ENCODE measurements at places on chromosomes 4 and X.

DNA sequence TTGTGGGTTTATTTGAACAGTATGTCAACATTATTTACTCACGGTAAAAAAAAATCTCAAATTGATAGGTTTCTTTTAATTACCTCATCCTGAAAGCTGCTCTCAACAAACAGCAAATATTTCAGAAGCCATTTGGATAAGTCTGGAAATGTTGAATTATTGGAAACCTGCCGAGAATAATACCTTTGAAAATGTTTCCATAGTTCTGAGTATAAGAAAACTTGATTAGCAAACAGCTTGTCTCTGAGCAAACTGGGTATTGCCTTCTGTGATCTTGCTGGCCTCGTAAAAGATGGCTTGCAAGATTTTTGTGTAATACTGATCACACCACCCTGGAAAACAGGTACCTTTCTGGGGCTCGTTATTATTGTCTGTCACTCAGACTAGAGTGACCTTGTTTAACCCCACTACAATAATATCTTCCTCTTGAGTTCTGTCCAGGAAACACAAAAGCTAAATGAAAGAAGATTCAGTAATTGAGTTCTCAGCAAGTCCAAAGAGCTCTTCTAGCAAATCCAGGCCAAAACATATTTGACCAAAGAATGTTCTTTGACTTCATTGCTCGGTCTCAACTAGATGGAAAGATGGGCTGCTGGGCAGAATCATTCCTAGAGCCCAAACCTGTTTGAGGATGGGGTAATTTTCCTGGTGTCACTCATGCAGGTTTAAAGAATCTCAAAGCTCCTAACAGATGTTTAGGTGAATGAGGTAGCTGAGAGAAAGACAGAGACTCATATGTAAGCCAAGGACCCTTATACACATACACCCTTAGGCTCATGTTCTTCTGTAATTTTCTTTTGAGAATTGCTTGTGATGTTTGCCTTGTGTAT lies 255.6 kb upstream of the JADE1 start:
- no peak for DNase-seq

- no peak for DNase-seq
Measured at GRCh38 chrX:53481093-53481492, 46.9 kb upstream of the HSD17B10 start.

DNA sequence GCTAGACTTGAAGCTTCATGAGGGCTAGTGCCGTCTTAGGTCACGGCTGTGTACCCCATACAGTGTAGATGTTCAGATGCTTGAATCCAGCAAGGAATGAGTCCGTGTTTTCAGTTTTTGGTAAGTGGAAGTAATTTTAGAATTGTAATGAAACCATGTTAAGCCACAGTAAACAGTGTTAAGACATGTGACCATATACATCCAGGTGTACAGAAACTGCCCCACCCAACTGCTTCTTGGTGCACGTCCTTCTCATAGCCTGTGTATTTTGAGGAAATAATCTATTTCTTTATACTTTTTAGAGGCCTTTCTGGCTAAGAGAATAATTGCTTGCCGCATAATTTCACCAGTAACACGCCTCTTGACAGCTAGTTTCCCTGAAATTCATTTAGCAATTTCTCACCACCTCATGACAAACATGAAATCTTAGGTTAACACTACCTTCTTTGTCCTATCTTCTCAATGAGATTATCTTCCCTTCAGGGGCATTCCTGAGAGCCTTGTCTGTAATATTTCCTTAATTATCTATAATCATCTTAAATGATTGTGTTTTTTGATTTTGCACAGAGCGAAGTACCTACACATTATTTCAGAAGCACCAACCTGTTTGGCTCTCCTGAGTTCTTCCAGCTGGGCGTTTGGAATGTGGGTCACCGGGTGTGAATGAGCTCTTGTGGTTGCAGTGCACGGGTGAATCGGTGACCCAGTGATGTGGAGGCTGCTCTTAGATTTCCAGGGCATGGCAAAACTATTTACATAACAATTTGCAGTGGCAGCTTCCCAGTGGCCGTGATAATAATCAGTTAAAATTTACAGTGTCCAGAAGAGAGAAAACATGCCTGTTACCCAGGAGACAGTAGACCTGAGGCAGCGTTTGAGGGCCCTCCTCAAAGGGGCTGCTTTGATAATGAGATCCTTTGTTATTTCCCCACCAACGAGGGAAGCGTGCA lies 50.2 kb upstream of the TADA2B start:
- DNase-seq: no peak

DNA sequence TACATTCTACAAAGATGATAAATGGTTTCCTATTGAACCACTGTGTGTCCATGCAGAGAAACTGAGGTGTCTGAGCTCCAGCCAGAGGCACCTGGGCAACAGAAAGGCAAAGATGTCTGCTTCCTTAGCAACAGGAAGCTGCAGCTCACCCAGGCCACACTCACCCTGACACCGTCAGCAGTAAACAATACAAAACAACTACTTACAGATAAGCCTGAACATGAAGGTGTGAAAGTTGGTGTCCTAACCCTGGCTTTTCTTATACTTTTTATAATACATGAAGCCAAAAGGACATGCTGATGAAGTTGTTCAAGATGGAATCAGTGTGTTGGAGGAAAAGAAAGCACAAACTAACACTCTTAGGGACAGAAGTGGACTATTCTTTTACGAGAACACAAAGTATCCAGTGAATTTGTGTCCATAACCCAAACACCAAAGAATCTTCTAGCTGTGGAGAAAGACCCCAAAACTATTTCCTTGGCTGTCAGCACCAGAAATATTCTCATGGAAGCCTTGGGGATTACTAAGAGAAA lies 117.3 kb downstream of the SYNPO2 start:
- DNase-seq: no peak

- no peak for DNase-seq
Measured at GRCh38 chr4:70603856-70604255, 11.8 kb downstream of the AMBN start.

GRCh38 chr4:103054030-103054429 lies 22.5 kb downstream of the SLC9B2 start:
- DNase-seq: no peak

DNA sequence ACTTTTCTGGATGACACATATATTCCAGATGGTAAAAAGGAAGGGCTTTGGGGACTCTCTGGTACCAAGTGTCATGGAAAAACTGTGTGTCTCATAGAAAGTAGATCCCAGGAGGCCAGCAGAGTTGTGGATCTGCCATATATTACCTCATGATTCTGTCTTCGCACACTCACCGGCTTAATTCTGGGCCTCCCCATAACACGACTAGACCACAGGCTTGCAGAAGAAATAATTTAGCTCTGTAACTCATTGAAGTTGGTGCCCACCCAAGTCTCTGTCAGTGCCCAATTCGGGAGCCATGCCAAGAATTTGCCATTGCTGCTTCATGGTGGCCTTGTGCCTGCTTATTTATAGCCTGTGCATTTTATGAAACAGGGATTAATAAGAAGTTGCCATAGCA lies 104.5 kb downstream of the AR start:
- no peak for DNase-seq

- DNase-seq: no peak
Measured at GRCh38 chr4:125338814-125339213, 24.1 kb downstream of the FAT4 start.

- no peak for DNase-seq
Measured at GRCh38 chrX:23598575-23598974, 68.7 kb upstream of the PRDX4 start.

DNA sequence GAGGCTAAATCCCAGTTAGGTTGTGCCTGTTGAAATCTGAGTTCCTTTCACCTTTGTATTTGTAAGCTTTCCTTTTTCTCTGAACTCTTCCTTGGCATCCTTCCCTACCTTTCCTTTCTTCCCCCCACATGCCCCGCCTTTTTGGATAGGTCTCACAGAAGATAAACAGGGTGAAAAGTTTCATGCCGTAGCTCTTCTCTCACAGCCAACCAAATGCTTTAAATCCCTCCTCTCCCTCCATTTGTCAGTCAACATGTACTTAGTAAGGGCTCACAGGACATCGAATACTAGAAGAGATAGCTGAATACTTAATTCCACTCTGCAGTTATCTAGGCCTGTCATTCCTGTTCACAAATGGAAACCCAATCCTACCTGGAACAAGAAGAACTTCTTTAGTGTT lies 107.1 kb upstream of the BMPR1B start:
- no peak for DNase-seq

DNA sequence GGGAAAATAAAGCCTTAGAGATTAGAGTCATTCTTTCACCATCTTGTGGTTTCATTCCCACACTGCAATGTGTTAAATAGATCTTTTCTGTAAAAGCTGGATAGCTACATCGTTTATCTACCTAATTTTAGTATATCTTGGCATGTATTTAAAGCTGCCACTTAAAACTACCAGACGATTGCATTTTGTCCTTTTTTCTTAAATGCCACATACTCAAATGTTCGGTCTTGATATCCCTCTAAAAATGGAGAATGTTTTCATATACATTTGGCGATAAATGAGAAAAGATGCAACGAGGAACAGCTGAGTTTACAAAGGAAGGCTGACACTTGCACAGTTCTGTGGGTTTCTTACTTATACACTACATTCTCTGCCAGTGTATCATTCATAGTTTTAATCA lies 148.3 kb downstream of the CENPC start:
- DNase-seq: no peak

GRCh38 chr4:81442484-81443085 lies 29.1 kb downstream of the RASGEF1B start:
- DNase-seq: no peak

- DNase-seq: no peak
Measured at GRCh38 chrX:19740744-19741143, 146.7 kb downstream of the SH3KBP1 start.

DNA sequence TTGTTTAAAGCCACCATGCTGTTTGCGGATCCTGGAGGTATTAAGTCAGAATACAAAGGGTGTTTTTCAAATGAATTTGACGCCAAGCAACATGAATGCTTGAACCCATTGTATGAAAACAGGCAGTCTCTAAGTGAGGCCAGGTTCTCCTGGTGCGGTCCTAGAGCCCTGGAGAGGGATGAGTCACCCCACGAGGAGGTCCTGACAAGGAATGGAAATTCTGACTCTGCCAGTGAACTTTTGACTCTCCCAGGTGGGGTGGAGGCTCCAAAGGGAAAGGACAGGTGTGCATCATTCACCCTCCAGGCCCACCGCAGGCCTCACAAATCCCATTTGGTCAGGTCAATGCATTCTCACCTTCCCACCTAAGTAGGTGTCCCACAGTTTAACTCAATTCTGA lies 1.5 kb downstream of the TRIM2 start:
- no peak for DNase-seq

DNA sequence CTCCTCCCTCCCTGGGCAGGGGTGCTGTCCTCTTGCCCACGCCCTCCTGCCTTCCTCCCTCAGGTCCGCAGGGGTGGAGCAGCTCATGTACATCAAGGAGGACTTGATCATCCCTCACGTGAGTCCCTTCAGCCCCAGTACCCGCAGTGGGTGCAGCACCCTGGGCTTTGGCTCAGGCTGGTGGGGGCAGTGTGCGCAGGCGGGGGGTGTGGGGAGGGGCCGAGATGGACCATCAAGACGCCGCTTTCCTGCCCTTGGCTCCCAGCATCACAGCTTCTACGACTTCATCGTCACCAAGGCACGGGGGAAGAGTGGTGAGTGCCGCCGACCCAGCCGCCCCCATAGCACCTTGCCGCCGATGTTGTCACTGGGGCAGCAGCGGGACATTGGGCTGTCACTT lies 5.7 kb downstream of the FAM50A start:
- DNase-seq: no peak

DNA sequence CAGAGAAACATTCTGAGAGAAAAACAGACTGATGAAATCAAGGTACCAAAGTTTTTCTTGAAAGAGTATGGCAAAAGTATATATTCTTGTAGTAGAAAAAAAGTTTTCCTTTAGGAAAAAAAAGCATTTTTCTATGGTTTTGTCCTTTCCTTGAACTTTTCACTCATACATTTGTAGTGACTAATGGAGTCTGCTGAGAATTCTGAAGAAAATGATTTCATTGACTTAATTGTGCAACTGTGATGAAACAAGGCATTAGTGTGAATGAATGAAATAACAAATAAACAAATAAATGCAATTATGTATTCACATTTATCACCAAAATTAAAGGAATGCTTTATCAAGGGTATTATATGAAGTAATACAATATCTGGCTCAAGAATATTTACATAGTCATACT lies 5.7 kb downstream of the CSN1S1 start:
- DNase-seq: no peak

DNA sequence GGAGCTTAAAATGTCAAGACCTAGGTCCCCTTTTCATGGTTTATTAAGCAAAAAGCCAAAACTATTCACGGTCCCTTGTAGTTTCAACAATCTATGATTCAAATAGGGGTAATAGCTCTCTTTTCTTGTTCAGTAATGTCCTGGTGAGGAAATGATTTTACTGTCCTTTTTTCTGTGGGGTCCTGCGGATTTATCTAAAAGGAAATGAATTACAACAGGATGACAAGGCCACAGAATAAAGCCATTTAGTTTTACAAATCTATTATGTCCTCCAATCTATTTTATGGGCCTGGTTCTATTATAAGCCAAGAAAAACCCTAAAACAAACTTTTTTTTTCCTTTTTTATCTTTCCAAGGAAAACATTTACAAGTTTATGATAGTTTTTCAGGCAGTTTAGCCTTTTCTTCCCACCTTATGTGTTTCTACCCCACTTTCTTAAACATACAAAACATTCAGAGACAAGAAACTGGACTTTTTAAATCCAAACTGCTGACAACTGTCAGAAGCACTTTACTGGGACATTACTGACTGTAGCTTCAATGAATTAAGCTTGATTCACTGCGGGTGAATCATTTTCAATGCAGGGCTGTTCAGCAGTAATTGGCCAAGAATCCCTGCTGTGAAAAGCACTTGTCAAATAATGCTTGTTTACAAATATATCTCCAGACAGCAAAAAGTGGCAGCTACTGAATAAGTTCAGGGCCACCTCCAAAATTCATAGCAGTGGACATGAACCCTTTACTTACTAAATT lies 4.3 kb downstream of the EPHA5 start:
- no peak for DNase-seq

DNA sequence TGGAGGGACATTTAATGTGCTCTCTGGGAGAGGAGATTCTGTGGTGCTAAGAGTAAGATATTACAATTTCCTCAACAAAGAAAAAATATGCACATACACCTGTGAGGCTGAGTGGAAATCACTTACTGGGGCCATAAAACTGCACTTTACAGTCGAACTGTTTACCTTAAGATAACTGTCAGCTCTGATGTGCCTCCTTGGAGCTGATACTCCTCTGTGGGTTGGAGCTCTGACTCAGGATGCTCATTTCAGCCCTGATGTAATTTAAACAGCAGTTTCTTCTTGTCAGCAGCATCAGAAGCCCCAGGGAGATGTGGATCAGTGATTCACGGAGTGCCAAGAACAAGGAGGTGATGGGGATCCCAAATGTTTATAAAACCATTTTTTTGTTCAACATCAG lies 241.9 kb upstream of the SFRP2 start:
- DNase-seq: no peak

GRCh38 chr4:81237791-81238190 lies 22.8 kb upstream of the PRKG2 start:
- DNase-seq: no peak

- no peak for DNase-seq
Measured at GRCh38 chr4:113223001-113223400, 173.5 kb downstream of the ANK2 start.
